HepG2 (cell line): ENCODE measurements at places on chromosomes 16 and 17. TPM values are rescaled to one million over a fixed set of nuclear protein-coding genes. Genes with fewer than 3 reads are reported as not detected.

Gene TMEM92
- not detected in 2 replicates for total RNA-seq

Gene BTBD17
- total RNA-seq: not detected in 2 replicates

DNA sequence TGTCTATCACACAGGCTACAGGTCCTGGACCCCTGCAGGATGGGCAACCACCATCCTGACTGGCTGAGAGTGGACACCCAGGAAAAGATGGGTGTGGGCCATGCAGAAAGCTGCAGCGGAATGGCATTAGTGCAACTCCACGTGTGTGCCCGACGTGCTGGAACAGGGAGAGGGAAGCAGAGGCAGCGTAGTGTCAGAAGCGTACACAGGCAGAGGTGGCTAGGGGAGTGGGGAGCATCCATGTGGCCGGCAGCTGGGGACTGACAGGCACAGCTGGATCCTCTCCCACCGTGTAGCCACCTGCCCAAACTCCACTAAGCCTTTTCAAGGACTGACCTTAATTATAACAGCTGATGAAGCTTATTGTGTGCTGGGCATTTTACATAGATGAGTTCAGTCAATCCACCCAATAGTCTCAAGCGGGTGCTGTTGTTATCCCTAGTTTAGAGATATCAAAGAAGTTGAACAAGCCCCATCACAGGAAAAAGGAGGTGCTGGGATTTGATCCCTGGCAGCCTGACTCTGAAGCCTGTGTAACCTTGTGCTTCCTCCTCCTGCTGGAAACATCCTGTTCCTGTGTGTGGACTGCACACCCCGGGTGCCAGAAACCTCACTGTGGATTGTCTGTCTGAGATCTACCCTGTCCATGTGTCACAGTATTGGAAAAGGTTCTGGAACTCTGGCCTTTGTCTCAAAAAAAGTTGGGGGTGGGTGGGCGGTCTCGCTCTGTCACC is 114.0 kb downstream of the PRKCA start:
- no peaks in the 10 kb centered on the region for H3K27me3 ChIP-seq
- peak overlapping the region; percentile 83 for H3K27ac ChIP-seq
- no peaks in the 10 kb centered on the region for H3K36me3 ChIP-seq
- peaks cover 84% of the 10 kb centered on the region for H3K4me1 ChIP-seq

- peaks cover 69% of the 10 kb centered on the region for H3K4me1 ChIP-seq
- DNase-seq: no peak
- no peak overlapping the region for H3K4me3 ChIP-seq
- H3K27ac ChIP-seq: no peak overlapping the region
- H3K27me3 ChIP-seq: peaks cover 2% of the 10 kb centered on the region; the same call in 1 of the 2 replicates
- no peaks in the 10 kb centered on the region for H3K36me3 ChIP-seq
These were observed 12.0 kb downstream of the SEZ6 start for GRCh38 chr17:28993645-28994426.

Gene CNTNAP1
- total RNA-seq: 1.2 and 4.5 TPM in 2 replicates

- H3K36me3 ChIP-seq: no peaks in the 10 kb centered on the region
- no peaks in the 10 kb centered on the region for H3K4me1 ChIP-seq
These were observed 8.6 kb downstream of the ABCA3 start for GRCh38 chr16:2331931-2332267.

GRCh38 chr17:58086953-58087352 is 3.7 kb downstream of the DYNLL2 start:
- peaks cover 66% of the 10 kb centered on the region for H3K4me1 ChIP-seq
- no peaks in the 10 kb centered on the region; the same call in 2 of the 3 replicates for H3K27me3 ChIP-seq
- no peak for DNase-seq
- H3K27ac ChIP-seq: no peak overlapping the region
- no peak overlapping the region for H3K4me3 ChIP-seq

GRCh38 chr17:42436391-42436790 is 13.3 kb upstream of the CAVIN1 start:
- H3K4me3 ChIP-seq: no peak overlapping the region

GRCh38 chr17:79806863-79807720 is 10.2 kb upstream of the CBX8 start:
- H3K27me3 ChIP-seq: peaks cover 92% of the 10 kb centered on the region
- H3K4me1 ChIP-seq: peaks cover 62% of the 10 kb centered on the region
- H3K4me3 ChIP-seq: no peak overlapping the region
- no peak overlapping the region for H3K27ac ChIP-seq
- no peak for DNase-seq

DNA sequence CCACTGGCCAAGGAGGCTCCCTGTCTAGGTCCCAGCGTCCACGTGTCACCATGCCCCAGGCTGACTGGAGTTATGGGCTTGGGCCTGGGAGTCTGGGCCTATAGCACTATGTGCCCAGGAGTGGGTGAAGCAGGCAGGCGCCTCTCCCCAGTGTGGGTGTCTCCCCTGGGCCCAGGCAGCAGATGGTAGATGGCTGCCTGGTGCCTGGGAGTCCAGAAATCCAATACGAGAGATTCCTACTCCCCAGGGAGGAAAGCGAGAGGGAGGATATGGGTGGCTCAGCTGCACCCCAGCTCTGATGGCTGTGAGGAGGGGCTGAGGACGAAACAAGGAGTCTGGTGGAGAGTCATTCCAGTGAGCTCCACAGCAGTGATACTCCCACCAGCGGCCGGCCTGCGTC is 5.0 kb downstream of the KCNH6 start:
- peaks cover 45% of the 10 kb centered on the region for H3K4me1 ChIP-seq
- H3K4me3 ChIP-seq: no peak overlapping the region
- no peak for DNase-seq
- H3K27me3 ChIP-seq: peaks cover 53% of the 10 kb centered on the region
- no peaks in the 10 kb centered on the region for H3K36me3 ChIP-seq

DNA sequence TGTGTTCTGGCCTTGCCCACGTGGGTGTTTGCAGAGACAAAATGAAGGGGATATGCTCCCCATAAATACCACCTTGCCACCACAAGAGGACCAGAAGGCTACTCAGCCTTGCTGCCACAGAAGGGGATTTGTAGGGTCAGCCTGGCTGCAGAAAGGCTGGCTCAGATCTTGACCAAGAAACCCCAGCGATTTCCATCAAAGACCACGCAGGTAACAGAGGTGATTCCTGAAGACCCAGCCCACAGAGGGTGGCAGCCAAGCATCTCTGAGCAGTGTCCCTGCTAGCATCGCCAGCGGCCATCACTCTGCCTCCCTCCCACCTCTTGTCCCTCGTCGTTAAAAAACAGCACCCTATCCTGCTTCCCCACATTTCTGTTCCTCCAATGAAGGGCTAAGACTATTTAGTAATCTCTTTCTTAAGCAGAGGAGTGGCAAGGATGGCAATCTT is 54.9 kb downstream of the BEAN1 start:
- DNase-seq: no peak
- H3K36me3 ChIP-seq: no peaks in the 10 kb centered on the region
- peaks cover 3% of the 10 kb centered on the region for H3K27me3 ChIP-seq
- no peak overlapping the region for H3K4me3 ChIP-seq

- peak overlapping the region; percentile 99 for H3K4me3 ChIP-seq
- H3K27ac ChIP-seq: peak overlapping the region; percentile 91
- H3K4me1 ChIP-seq: peaks cover 43% of the 10 kb centered on the region
- H3K36me3 ChIP-seq: no peaks in the 10 kb centered on the region
- H3K27me3 ChIP-seq: no peaks in the 10 kb centered on the region
These were observed 735 bp downstream of the ZNF652 start for GRCh38 chr17:49361129-49361901.

Gene HP
- 204 and 387 TPM in 2 replicates for total RNA-seq

GRCh38 chr16:49216593-49216992 is 65.0 kb downstream of the CBLN1 start:
- no peak overlapping the region for H3K4me3 ChIP-seq
- no peak for DNase-seq
- H3K27ac ChIP-seq: no peak overlapping the region

DNA sequence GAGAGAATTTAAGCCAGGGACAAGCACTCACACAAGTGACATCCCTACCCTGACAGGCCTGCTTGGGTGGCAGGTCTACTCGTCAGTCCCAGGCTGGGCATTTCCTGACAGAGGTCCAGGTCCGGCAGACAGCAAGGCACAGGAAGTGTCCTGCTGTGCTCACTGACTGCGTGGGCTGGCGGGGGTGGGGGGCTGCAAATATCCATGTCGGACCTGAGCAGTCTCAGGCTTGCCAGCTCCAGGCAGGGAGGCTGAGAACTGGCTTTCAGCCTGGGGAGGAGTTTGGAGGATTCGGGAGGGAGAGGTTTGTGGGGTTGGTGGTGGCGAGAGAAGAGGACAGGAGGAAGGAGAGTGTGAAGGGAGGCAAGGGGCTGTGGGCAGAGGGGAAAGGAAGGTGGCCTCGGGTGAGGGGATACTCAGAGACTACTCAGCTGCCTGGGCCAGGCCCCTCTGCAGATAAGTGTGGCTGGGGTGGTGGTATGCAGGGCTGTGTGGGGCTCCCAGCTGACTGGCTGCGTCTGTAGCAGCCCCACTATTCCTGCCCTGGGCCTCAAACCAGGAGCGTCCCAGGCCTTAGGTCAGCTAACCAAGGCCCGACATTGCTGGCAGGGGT is 7.8 kb downstream of the HIC1 start:
- H3K27ac ChIP-seq: no peak overlapping the region
- DNase-seq: no peak
- H3K36me3 ChIP-seq: peaks cover 8% of the 10 kb centered on the region
- H3K4me1 ChIP-seq: peaks cover 27% of the 10 kb centered on the region
- no peaks in the 10 kb centered on the region for H3K27me3 ChIP-seq

Gene ZACN
- total RNA-seq: 0.15 TPM in 1 of 2 replicates, not detected in the other

Gene CRHR1
- not detected in 2 replicates for total RNA-seq

Gene AXIN2
- total RNA-seq: 53.8 and 58.6 TPM in 2 replicates

- H3K36me3 ChIP-seq: no peaks in the 10 kb centered on the region
- no peaks in the 10 kb centered on the region for H3K27me3 ChIP-seq
These were observed 150.4 kb upstream of the CIBAR2 start for GRCh38 chr16:85262558-85263238.

Gene AATK
- 6.1 and 8.4 TPM in 2 replicates for total RNA-seq

Gene PRR11
- 39.2 and 50.4 TPM in 2 replicates for total RNA-seq

GRCh38 chr17:16419929-16420271 is 4.5 kb downstream of the TRPV2 start:
- peak overlapping the region; percentile 30; the same call in 1 of the 2 replicates for H3K4me3 ChIP-seq
- no peaks in the 10 kb centered on the region for H3K27me3 ChIP-seq
- H3K36me3 ChIP-seq: no peaks in the 10 kb centered on the region

- H3K4me3 ChIP-seq: no peak overlapping the region
- no peak overlapping the region for H3K27ac ChIP-seq
- no peaks in the 10 kb centered on the region for H3K27me3 ChIP-seq
These were observed 322.0 kb upstream of the SALL1 start for GRCh38 chr16:51473091-51473490.

- H3K4me1 ChIP-seq: peaks cover 66% of the 10 kb centered on the region
- H3K27ac ChIP-seq: peak overlapping the region; percentile 67
- peak overlapping the region; percentile 92 for H3K4me3 ChIP-seq
- no peaks in the 10 kb centered on the region for H3K36me3 ChIP-seq
These were observed 1.2 kb downstream of the DUSP14 start for GRCh38 chr17:37490638-37491614.

GRCh38 chr17:61285526-61286320 is 113.9 kb upstream of the TBX2 start:
- H3K27ac ChIP-seq: no peak overlapping the region
- no peaks in the 10 kb centered on the region for H3K36me3 ChIP-seq
- DNase-seq: no peak

Gene ZDHHC1
- total RNA-seq: 0.36 and 1.1 TPM in 2 replicates

DNA sequence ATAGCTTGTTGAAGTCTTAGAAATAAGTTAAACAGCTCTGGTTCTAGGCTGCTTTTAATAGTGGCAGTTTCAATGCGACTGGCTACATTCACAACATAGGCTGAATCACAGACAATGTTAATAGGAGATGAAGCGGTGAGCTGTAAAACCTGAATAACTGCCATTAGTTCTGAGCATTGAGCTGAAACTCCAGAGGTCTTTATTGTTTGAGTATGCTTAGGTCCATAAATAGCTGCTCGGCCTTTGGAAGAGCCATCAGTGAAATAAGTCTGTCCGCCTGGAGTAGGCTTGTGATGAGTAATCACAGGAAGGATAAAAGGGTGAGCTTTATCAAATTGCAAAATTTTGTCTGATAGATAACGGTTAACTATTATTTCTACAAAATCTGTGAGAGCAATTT is 9.4 kb upstream of the ZNF689 start:
- no peak overlapping the region for H3K4me3 ChIP-seq
- DNase-seq: no peak
- no peak overlapping the region for H3K27ac ChIP-seq
- no peaks in the 10 kb centered on the region for H3K36me3 ChIP-seq
- H3K27me3 ChIP-seq: peaks cover 19% of the 10 kb centered on the region; the same call in 2 of the 3 replicates

Gene DNASE1L2
- total RNA-seq: 0.11 and 0.44 TPM in 2 replicates

- no peak overlapping the region for H3K4me3 ChIP-seq
- H3K36me3 ChIP-seq: peaks cover 8% of the 10 kb centered on the region
- H3K4me1 ChIP-seq: peaks cover 17% of the 10 kb centered on the region
- no peaks in the 10 kb centered on the region for H3K27me3 ChIP-seq
These were observed 57.9 kb downstream of the PHKB start for GRCh38 chr16:47519037-47519436.

Gene CASKIN1
- 1.2 and 1.4 TPM in 2 replicates for total RNA-seq

DNA sequence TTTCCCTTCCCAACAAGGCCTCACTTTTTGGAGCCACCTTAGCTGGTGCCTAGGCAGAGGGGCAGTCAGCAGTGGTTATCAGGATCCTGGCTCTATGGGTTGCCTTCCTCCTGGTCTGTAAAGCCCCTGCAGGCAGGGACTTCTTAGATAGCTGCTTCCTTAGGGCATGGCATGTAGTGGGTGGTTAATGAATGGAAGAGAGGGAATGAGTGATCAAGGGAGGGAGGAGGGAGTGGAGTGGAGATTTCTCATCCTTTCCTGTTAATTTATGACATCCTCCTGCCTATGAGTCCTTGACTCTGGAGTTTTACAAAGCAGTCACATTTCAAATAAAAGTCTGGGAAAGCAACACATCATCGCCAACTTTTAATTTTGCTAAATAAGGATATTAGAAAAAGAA is 40.7 kb downstream of the SNX20 start:
- H3K4me1 ChIP-seq: peaks cover 15% of the 10 kb centered on the region
- no peak for DNase-seq
- H3K27ac ChIP-seq: no peak overlapping the region
- H3K27me3 ChIP-seq: no peaks in the 10 kb centered on the region
- H3K4me3 ChIP-seq: no peak overlapping the region

DNA sequence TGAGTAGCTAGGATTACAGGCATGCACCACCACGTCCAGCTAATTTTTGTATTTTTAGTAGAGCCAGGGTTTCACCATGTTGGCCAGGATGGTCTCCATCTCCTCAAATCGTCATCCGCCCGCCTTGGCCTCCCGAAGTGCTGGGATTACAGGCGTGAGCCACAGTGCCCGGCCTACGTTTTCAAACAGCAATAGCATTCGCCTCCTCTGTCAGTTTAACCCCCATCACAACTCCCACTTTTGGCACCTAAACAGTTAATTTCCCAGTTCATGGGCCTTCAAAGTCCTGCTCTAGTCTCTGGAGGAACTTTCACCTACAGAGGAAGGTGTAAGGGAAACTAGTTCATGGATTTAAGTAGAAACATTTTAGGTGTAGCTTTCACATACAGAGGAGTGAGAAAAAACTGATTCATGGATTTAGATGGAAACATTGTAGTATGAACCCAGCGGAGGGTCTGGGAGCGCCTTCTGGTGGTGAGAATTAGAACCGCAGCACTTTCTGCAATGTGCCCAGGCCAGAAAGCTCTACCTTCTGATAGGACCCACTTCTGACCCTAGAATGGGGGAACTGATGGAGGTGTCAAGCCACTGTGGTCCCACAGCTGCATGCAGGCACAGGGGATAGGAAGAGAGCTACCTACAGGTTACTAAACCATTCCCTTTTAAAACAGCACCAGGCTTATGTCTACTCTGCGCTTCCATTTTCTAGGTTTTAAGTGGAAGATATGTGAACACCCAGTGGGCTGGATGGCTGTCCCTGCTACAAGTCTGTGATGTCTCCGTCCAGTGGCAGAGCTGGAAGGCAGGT is 12.0 kb upstream of the MEOX1 start:
- H3K4me1 ChIP-seq: peaks cover 100% of the 10 kb centered on the region
- no peaks in the 10 kb centered on the region for H3K36me3 ChIP-seq
- peak; percentile 67 for DNase-seq
- H3K27me3 ChIP-seq: no peaks in the 10 kb centered on the region
- H3K4me3 ChIP-seq: no peak overlapping the region

- no peaks in the 10 kb centered on the region for H3K4me1 ChIP-seq
- no peaks in the 10 kb centered on the region; the same call in 1 of the 2 replicates for H3K27me3 ChIP-seq
- no peak overlapping the region for H3K4me3 ChIP-seq
- no peak for DNase-seq
These were observed 236.6 kb downstream of the GSG1L start for GRCh38 chr16:27826893-27827289.

Gene CACNG3
- not detected in 2 replicates for total RNA-seq
